Activated CD8-positive, alpha-beta memory T cell treated with anti-CD3 and anti-CD28 coated beads for 4 hours (primary cell): ENCODE measurements at places on chromosomes 3 and 15.

- DNase-seq, result no peak
Measured at GRCh38 chr3:28317438-28318022, 31.0 kb upstream of the ZCWPW2 start.

DNA sequence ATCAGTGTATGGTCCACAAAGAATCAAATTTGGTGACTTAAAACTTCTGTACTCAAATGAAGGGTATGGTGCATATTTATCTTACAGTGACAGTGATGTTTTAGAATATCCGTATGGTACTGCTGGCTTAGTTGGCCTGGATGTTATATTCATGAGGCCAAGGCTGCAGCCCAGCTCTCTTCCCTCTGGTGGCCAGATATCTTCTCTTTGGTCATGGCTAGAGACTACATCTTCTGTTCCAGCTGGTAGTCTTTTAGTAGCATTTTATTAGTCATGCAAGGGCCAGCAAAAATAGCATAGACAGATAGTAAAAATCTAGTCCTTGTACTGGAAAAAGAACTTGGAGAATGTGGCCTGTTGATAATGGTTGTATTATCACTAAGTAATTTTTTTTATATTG, 124.0 kb upstream of the ROPN1 start:
- DNase-seq, result no peak

DNA sequence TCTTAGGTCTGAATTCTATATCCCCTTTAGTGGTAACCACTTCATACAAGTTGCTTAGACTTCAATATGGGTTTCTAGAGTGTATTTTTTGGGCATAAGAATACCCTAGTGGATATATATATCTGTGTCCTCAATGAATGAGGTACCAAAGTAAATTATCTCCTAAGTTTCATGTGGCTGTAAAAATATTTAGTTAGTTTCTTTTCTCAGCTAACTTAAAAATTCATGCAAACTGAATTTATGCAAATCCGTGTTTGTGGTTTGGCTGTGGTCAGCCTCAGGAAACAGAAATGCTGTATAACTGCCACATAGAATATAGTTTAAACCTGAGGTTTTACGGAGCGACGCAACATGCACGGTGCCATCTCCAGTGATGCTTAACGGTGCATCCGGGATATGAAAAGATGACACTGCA, 80.3 kb downstream of the PEX5L start:
- DNase-seq, result peak; percentile 0

DNA sequence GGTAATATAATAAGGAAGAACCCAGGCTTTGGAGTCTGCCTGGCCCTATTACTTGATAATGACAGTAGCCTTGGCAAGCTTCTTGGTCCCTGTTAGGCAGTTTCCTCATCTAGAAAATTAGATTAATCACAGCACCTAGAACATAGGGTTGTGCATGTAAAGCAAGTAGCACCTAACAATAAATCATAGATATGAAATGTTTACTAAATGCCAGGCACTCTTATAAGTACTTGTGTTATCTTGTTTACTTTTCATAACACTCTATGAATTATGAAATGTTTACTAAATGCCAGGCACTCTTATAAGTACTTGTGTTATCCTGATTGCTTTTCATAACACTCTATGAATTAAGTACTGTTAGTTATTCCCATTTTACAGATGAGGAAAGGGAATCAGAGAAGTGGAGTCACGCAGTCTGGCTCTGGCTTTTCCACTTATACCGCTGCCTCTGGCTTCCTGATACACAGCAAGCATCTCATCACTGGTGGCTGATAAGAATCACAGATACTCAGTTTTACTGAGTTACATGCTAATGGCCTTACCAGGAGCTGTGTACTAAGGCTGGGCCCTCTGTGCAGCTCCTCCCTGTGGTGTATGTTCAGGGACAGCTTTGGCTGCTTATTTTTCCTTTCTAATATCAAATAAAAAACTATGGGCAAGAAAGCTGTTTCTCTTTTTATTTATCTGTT, 123.4 kb downstream of the FEZF2 start:
- no peak for DNase-seq

DNA sequence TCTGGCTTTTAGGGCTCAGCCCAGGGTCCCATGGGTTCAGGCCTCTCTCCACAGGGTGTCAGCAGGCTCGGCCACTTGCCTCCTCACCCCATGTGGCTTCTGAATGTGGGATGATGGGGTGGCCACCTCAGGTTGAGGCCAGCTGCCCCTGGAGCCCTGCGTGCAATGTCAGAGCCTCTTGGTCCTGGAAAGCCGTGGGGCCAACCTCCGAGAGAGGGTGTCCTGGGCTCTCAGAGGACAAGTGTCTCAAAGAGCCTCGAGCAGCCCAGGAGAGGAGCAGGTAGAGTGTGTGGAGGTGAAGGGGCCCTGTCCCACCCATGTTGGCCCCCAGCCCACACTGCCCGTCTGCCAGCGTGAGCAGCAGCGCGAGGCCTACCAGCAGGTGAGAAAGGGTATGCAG, 86.0 kb downstream of the PLXNA1 start:
- no peak for DNase-seq

DNA sequence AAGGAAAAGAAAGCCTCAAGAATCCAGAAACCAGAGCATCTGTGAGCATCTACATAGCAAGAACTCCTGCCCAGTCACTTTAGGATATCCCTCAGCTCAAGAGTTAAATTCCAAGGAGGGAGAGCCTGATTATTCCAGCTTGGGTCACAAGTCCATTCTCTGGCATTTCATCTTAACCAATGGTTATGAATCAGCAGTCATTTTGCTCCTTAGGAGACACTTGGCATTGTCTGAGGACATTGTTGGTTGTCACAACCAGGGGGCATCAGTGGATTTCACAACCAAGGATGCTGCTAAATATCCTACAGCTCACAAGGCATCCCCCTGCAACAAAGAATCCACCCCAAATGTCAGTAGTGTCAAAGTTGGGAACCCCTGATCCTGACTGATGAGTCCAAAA, 51.0 kb upstream of the LMCD1 start:
- DNase-seq, result no peak

- DNase-seq, result no peak
Measured at GRCh38 chr3:143525408-143525807, 322.9 kb downstream of the SLC9A9 start.

- DNase-seq, result no peak
Measured at GRCh38 chr15:77456746-77457145, 36.1 kb downstream of the HMG20A start.

GRCh38 chr15:52144656-52145178, 32.1 kb upstream of the BCL2L10 start:
- no peak for DNase-seq

DNA sequence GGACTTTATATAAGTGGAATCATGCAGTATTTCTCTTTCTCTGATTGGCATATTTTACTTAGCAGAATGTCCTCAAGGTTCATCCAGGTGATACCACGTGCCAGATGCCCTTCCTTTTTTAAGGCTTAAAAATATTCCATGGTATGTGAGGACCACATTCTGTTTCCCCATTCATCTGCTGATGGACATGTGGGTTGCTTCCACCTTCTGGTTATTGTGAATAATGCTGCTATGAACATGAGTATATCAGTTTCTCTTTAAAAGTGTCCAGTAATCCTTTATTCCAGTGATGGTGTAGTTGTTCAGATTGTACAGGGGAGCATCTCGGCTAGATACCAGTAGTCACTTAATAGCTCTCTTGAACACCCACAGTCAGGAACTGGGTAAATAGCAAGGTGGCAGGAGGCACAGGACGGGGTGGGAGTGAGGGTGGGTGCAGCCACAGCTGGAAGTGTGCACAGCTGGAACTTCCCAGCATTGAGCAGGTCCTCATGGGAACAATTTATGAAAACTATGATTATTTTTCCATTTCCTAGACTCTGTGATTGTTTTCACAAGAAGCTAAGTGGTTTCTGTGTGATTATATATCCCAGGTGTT, 50.3 kb upstream of the ATG7 start:
- no peak for DNase-seq

- DNase-seq, result no peak
Measured at GRCh38 chr3:55426486-55426885, 60.6 kb downstream of the WNT5A start.

DNA sequence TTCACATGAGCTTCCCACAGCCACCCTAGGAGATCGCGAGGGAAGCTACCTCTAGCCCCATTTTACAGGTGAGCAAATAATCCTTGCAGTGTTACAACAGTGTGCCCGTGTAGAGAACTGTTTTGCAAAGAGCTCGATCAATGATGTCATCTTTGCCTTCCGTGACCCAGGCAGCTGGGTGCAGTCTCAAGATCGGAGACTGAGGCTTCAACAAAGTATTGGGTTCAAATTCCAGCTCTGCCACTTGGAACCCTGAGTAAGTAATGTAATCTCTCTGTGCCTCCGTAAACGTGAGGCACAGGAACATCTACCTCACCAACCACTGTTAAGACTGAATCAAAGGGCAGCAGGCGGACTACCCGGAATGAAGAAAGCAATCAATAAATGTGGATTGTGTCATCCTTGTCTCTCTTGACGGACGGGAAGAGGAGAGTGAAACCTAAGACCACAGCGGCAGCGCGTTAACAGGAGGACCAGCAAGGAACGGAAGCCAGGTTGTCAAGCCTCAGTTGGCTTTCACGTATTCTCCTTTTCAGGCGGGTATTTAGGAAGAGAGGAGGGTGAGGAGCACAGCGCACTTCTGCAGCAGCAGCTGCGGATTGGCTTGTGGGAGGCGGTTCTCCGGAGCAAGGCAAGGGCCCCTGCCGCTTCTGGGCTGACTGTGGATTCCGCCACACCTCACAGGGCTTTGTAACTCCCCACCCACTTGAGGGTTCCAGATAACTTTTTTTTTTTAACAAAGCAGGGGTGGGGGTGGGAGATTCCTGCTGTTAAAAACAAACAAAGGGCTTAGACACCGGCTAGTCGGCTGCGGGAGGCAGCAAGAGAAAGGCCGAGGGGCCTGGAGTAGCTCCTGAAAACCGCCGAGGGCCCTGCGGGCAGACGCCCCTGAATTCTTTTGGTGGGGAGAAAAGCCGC, 1.5 kb upstream of the SMAD3 start:
- no peak for DNase-seq

- no peak for DNase-seq
Measured at GRCh38 chr15:67480741-67481140, 40.2 kb upstream of the C15orf61 start.

- DNase-seq, result no peak
Measured at GRCh38 chr3:31725568-31725967, 192.8 kb downstream of the STT3B start.

DNA sequence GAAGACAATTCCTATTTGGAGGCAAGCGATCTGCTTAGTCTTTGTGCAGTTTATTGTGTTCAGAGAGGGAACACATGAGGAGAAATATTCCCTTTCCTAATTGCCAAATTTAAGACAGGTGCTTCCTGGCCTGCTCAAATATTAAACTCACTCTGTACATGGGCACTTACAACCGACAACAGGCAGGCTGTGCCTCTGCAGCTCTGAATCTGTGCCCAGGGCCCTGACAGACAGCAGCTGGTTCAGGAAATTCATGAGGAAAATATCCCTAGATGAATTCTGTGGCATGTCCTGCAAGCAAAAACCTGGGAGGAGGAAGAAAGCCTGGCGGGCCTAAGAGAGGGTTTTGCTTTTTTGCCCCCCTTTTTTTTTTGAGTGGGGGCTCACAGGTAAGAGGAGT, 169.3 kb upstream of the TRIM42 start:
- DNase-seq, result no peak

DNA sequence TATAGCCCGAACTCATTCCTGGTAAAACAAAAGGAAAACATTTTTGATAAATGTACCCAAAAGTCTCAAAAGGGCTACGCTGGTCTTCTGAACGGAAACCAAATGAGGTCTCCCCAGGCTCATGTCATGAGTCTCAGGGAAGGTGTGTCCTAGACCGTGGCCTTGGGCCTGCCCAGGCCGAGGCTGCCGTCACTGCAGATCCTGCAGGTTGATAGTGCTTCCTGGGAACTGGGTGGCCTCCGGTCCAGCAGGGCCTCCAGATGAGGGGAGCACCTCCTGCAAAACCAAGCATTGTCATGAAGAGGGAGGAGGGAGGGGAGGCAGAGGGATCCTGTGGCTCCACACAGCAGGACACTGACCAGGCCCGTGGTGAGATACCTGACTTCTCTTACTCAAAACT, 37.5 kb downstream of the ZXDC start:
- no peak for DNase-seq

GRCh38 chr3:118907909-118908308, 126.7 kb downstream of the IGSF11 start:
- no peak for DNase-seq

DNA sequence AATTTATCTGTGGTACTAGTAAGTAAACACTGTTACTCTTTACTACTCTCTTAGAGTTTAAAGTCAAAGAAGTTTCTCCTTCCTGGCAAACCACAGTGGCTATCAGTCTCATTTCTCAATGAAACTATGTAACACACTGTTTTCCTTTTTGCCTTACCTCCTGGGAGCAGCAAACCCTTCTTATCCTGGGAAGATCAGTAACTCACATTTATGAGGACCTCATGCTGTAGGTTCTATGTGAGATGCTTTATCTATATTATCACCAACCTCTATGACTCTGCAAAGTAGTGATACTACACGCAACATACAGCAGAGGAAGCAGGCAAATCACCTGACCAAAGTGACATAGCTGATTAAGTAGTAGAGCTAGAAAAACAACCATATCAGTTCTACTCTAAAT, 35.3 kb downstream of the PBRM1 start:
- no peak for DNase-seq

DNA sequence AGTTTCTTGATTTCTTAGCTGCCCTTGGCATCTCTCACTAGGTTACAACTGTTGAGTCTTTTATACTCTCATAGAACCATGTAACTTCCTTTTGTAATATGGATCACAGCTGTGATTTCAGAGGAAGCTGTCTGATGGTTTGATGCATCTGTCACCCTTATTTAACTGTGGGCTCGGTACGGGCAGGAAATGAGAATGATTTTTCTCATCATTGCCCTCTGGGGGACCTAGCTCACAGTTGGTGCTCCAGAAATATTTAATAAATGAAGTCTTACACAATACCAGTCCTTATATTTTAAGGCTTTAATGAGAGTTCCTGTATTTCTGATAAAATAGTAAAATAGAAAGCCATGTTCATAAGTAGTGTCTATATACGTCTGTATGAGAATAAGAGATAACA, 151.2 kb downstream of the EBLN2 start:
- no peak for DNase-seq

- no peak for DNase-seq
Measured at GRCh38 chr15:76449455-76449854, 112.9 kb downstream of the ISL2 start.

DNA sequence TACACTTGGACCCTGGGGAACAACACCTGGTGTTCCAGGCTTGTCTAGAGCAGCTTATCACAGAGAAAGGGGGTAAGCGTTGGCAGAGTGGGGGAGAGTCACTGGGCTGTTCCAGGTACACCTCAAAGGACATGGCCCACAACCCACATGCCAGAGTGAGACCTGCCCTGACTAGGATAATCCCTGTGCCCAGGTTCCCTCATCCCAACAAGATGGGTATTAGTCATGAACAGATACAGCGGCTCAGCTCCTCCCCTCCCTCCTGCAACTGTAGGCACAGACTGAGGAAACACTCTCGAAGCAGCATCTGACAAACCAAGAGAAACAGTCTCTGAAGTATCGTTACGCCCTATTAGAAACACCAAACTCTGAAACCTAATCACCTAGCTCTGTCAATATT, 32.1 kb upstream of the RPS17 start:
- no peak for DNase-seq
